ENCODE measurements at places on chromosomes 16 and 17.

DNA sequence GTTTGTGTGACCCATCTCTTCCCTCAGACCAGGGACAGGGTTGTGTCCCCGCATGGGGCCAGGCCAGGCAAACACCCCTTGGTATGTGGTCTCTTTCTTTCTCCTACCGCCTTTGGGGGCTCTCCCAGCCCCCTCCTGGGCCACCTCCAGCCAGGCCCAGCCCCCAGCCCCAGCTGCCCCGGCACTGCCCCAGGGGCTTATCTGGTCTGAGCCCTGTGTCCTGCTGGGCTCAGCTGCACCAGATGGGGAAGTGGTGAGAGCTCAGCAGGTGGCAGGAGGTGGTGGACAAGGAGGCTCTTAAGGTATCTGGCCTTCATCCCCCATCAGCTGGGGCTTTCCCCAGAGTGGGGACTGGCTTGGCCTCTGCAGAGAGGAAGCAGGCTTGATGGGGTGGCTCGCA is 8.7 kb downstream of the ADAM11 start:
- no peak for DNase-seq

- peak; percentile 12 for DNase-seq
These were observed 30.0 kb upstream of the RNF43 start for GRCh38 chr17:58447039-58447975.

DNA sequence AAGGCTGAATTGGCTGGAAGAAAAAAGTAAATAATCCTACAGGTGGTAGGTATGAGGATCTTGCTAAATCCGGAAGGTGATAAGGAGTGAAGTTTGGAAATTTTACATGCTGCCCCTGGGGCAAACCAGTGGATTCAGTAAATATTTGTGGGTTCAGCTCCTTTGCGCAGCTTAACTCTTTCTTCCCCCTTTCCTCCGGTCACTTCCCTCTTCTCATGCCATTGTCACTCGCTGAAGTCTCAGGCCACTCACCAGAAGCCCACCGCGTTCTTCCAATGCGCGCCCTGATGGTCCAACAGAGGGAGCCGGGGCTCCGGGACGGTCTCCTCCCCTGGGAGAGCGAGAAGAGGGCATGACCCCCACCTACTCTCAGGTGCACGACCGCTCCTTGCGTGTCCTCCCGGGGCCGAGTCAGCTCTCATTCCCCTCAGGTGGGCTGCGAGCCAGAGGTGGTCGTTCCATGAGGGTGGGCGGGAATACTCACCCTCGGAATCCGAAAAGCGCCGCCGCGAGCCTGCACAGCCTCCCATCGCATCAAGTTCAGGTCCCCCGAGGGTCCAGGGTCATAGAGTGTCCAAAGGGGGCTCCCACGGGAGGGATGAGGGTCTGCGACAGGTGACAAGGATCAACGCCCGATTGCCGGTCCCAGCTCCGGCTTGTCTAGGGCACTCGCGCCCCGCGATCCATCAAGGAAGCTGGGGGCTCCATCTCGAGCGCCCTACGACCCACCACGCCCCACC is 474 bp downstream of the CLN3 start:
- no peak for DNase-seq

DNA sequence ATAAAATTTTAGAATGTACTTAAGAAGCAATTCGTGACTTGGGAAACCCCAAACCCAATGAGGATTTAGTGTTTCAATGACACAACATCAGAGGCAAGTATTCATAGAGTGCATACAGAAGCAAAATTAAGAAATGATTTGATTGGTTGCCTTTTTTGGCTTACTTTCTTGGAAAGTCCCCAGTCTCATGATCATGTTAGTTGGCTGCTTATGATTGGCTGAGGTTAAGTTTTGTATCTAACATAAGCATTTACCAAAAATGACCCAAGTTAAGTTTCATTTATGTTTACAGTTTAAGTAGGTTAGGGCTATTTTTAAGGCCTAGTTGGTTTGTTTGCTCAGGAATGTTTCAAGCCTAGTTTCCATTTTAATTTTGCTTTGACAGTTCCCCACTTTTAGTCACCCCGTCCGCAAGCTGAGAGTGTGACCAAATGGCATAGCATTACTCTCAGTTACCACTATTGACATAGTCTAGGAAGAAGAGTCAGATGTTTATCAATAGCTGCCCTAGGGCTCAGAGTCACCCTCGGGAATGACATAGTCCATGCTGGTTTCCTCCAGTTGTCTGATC is 36.2 kb downstream of the DGKE start:
- no peak for DNase-seq

GRCh38 chr17:83137523-83137922 is 58.1 kb downstream of the METRNL start:
- DNase-seq, result no peak

- no peak for DNase-seq
These were observed 54.4 kb downstream of the COX10 start for GRCh38 chr17:14123619-14124278.

DNA sequence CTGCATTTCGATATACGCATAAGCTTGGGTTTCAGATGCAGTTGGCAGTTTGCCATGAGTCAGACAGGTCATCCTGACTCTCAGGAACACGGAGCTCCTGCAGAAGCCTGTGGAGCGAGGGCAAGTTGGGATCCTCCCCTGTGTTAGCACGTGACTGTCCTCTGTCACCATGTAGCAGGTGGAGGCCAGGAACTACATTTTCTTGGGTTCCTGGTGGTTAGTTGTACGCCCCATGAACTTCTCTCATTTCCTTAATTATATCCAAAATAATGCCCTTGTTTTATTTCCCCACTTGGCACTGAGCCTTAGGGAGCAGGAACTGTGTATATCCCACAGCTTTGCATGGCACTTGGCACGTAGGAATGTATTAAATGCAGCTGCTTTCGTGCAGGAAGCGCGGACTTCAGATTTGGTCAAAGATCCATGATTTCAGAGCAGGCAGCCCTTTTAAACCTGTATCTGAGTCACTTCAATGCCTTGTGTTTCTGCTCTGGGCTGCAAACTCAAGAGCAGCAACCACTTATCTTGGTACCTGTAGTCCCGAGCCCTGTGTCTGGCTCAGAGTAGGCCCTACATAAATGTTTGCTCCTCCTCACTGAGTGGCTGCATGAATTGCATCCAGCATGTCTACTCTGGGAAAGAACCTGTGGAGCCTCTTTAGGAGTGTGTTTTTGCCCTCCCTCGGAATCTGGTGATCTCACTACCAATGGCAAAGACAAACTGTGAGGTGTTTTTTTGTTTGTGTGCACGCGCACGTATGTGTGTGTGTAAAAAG is 428.4 kb downstream of the MAF start:
- peak; percentile 31 for DNase-seq

GRCh38 chr16:57003439-57004386 is 14.4 kb downstream of the NLRC5 start:
- DNase-seq, result no peak
